Breast epithelium (tissue), 4 donors: ENCODE measurements at places on chromosomes 12 and 14. TPM values are rescaled to one million over a fixed set of nuclear protein-coding genes. Genes with fewer than 3 reads are reported as not detected.

KLRC2 gene
- total RNA-seq: 1.6 TPM

- H3K36me3 ChIP-seq: no peaks in the 10 kb centered on the region
- no peaks in the 10 kb centered on the region for H3K27me3 ChIP-seq
- H3K27ac ChIP-seq: peak overlapping the region; percentile 3
- no peaks in the 10 kb centered on the region for H3K4me1 ChIP-seq
- no peak for DNase-seq
These were observed 154.9 kb upstream of the ATP2B1 start for GRCh38 chr12:89863493-89863938.

- no peak for DNase-seq
- no peak overlapping the region for H3K27ac ChIP-seq
- H3K4me1 ChIP-seq: no peaks in the 10 kb centered on the region
- H3K36me3 ChIP-seq: no peaks in the 10 kb centered on the region
- H3K27me3 ChIP-seq: peaks cover 45% of the 10 kb centered on the region
These were observed 1.2 kb downstream of the MYH6 start for GRCh38 chr14:23406725-23407355.

GRCh38 chr12:78863482-78864402 lies 832 bp upstream of the SYT1 start:
- H3K36me3 ChIP-seq: no peaks in the 10 kb centered on the region
- peak overlapping the region; percentile 74 for H3K4me3 ChIP-seq
- H3K27me3 ChIP-seq: no peaks in the 10 kb centered on the region
- peak; percentile 20 for DNase-seq
- peak overlapping the region; percentile 77 for H3K27ac ChIP-seq
- H3K4me1 ChIP-seq: no peaks in the 10 kb centered on the region

TMEM63C gene
- total RNA-seq: 3.9 TPM

DNA sequence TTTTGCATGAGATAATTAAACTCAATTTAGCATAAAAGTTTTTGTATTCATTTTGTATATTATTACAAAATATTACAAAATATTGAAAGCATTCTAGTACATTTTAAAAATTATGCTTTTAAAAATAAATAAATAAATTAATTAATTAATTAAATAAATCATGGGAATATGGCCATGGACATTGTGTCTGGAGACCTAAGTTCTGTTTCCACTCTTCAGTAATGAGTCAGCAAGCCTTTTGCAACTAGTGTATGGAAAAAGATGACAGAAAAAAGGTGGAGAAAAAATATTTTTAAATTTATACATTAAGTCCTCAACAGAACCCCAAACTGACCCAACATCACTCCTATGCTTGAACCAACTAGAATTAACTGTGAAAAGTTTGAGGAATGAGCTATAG lies 1187.5 kb upstream of the USP15 start:
- H3K4me1 ChIP-seq: no peaks in the 10 kb centered on the region
- H3K27ac ChIP-seq: no peak overlapping the region
- H3K36me3 ChIP-seq: no peaks in the 10 kb centered on the region

DNA sequence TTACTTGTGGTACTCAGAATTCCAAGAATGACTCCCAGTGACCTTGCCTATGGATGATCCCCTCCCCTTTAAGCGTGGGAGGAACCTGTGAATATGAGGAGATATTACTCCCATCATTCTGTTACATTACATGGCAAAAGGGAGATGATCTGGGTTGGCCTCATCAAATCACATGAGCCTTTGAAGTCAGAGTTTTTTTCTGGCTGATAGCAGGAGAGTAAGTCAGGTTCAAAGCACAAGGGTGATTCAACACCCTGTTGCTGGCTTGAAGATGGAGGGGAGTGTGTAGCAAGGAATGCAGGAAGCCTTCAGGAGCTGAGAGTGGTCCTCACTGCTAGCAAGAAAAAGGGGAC lies 9.1 kb upstream of the MDM2 start:
- H3K4me1 ChIP-seq: no peaks in the 10 kb centered on the region
- DNase-seq: no peak
- H3K4me3 ChIP-seq: no peak overlapping the region
- no peaks in the 10 kb centered on the region for H3K36me3 ChIP-seq
- no peak overlapping the region for H3K27ac ChIP-seq
- H3K27me3 ChIP-seq: no peaks in the 10 kb centered on the region

SLC22A17 gene
- total RNA-seq: 53.7 TPM

DNA sequence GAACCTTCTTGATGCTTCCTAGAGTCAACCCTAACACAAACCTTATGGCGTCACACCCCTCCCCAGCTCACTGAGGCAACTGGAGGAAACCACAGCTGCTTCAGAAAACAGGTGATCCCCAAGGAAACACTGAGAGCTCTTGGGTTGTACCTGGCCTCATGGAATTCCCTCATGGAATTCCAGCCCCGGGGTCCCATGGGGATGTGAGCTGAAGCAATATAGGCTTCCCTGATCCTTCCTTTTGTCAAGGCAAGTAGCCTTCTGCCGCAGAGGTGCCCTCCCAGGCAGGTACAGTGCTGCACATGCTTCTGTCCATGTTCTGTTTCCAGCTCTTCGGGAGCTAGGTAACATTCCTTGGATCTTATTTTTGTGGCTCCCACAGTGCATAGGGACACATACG lies 47.3 kb downstream of the TSPAN11 start:
- no peak overlapping the region for H3K4me3 ChIP-seq
- no peaks in the 10 kb centered on the region for H3K4me1 ChIP-seq
- H3K27ac ChIP-seq: no peak overlapping the region
- no peaks in the 10 kb centered on the region for H3K36me3 ChIP-seq
- H3K27me3 ChIP-seq: no peaks in the 10 kb centered on the region

KCNJ8 gene
- total RNA-seq: 8.6 TPM

UNC79 gene
- 0.29 TPM for total RNA-seq

DNA sequence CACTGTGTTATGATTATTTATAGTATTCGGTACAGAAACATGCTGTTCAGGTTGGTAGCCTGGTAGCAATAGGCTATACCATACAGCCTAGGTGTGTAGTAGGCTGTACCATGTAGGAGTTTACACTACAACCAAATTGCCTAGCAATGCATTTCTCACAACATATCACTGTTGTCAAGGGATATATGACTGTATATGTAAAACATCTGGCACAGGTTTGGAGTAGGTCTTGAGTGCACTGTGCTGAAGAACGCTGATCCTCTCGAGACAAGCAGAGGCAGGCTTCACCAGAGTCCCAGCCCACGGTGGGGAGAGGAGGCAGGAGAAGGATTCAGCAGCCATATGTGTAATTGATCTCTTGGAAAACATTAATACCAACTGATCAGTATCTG lies 15.0 kb upstream of the TBX5 start:
- no peaks in the 10 kb centered on the region for H3K27me3 ChIP-seq
- H3K27ac ChIP-seq: no peak overlapping the region
- no peak for DNase-seq
- H3K36me3 ChIP-seq: no peaks in the 10 kb centered on the region

DNA sequence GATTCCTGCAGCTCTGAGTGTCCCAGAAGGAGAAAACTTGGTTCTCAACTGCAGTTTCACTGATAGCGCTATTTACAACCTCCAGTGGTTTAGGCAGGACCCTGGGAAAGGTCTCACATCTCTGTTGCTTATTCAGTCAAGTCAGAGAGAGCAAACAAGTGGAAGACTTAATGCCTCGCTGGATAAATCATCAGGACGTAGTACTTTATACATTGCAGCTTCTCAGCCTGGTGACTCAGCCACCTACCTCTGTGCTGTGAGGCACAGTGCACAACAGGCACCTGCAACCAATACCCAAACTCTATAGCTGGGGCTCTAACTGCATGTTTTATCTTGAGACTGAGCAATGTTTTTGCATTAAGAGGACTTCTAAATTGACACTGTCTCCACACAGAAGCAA lies 379.2 kb upstream of the OR4E1 start:
- H3K36me3 ChIP-seq: no peaks in the 10 kb centered on the region
- no peak overlapping the region for H3K4me3 ChIP-seq
- no peaks in the 10 kb centered on the region for H3K4me1 ChIP-seq

- H3K4me3 ChIP-seq: no peak overlapping the region
- peak overlapping the region; percentile 99 for H3K27ac ChIP-seq
- no peaks in the 10 kb centered on the region for H3K36me3 ChIP-seq
- no peaks in the 10 kb centered on the region for H3K27me3 ChIP-seq
- H3K4me1 ChIP-seq: no peaks in the 10 kb centered on the region
- DNase-seq: no peak
These were observed 18.4 kb upstream of the FOS start for GRCh38 chr14:75260025-75260763.

DNA sequence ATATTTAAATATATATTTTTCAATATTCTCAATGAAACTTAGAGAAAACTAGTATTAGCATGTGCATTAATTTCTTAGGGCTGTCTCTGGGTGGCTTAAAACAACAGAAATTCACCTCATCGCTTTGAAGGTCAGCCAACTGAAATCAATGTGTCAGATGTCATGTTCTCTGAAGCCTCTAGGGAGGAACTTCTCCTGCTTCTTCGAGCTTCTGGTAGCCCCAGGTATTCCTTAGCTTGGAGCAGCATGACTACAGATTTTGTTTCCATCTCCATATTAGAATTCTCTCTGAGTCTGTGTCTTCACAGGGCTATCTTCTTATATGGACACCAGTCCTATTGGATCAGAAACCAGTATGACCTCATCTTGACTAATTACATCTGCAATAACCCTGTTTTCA lies 221.5 kb downstream of the PDZRN4 start:
- no peaks in the 10 kb centered on the region for H3K27me3 ChIP-seq
- DNase-seq: no peak
- H3K36me3 ChIP-seq: no peaks in the 10 kb centered on the region
- no peaks in the 10 kb centered on the region for H3K4me1 ChIP-seq

- no peak overlapping the region for H3K4me3 ChIP-seq
- H3K4me1 ChIP-seq: no peaks in the 10 kb centered on the region
- DNase-seq: no peak
- no peaks in the 10 kb centered on the region for H3K27me3 ChIP-seq
- H3K36me3 ChIP-seq: no peaks in the 10 kb centered on the region
These were observed 64.1 kb downstream of the E2F7 start for GRCh38 chr12:77001276-77001675.

MYRFL gene
- 1.3 TPM for total RNA-seq

GRCh38 chr14:85074955-85075354 lies 455.0 kb upstream of the FLRT2 start:
- H3K36me3 ChIP-seq: no peaks in the 10 kb centered on the region
- H3K4me3 ChIP-seq: no peak overlapping the region
- no peak for DNase-seq
- no peaks in the 10 kb centered on the region for H3K27me3 ChIP-seq

DNA sequence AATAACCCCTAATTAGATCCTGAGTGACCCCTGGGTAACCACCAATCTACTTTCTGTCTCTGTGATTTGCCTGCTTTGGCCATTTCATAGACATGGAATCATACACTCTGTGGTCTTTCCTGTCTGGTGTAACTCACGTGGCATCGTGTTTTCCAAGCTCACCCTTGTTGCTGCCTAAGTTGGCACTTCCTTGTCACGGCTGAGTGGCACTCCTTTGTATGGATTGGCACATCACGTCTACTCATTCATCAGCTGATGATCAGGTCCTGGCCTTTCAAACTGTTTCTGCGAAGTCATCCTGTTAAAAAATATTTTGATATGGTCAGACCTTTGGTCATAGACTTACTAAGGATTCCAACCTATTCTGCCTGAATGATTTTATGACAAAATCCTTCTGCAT lies 87.7 kb downstream of the GLT1D1 start:
- H3K4me1 ChIP-seq: no peaks in the 10 kb centered on the region
- no peak for DNase-seq

KRT73 gene
- not detected for total RNA-seq

- no peaks in the 10 kb centered on the region for H3K36me3 ChIP-seq
- no peak for DNase-seq
- H3K4me1 ChIP-seq: no peaks in the 10 kb centered on the region
These were observed 127.6 kb upstream of the DAAM1 start for GRCh38 chr14:59060841-59061240.
